Tibial artery (tissue), 4 donors: ENCODE measurements at places on chromosomes 16 and 17.

GRCh38 chr16:85908889-85909589 is 10.1 kb downstream of the IRF8 start:
- no peak for DNase-seq
- no peak overlapping the region for H3K27ac ChIP-seq
- no peaks in the 10 kb centered on the region for H3K4me1 ChIP-seq
- peaks cover 35% of the 10 kb centered on the region for H3K27me3 ChIP-seq
- no peaks in the 10 kb centered on the region for H3K36me3 ChIP-seq
- no peak overlapping the region for H3K4me3 ChIP-seq

DNA sequence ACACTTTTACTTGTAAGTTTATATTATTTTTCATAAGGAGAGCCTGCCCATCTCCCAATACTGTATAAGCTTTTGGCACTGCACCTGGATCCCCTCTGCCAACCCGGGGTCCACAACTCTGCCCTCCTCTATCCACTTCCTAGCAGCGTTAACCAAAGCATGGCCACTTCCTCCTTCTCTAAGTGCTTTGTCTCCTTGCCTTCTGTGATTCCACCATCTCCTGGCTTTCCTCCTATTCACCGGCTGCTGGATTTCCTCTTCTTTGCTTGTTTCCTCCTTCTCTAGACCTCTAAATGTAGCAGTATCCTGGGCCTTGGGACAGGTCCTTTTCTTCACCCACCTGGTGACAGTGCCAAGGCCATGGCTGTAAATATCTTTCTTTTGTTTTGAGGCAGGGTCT is 20.0 kb upstream of the WFIKKN2 start:
- no peak overlapping the region for H3K4me3 ChIP-seq
- H3K27ac ChIP-seq, result no peak overlapping the region
- peaks cover 6% of the 10 kb centered on the region for H3K4me1 ChIP-seq
- peaks cover 18% of the 10 kb centered on the region for H3K27me3 ChIP-seq
- no peak for DNase-seq

GRCh38 chr16:8675183-8676159 is 1.1 kb downstream of the ABAT start:
- H3K27ac ChIP-seq, result no peak overlapping the region
- peak overlapping the region; percentile 71 for H3K4me3 ChIP-seq
- no peaks in the 10 kb centered on the region for H3K36me3 ChIP-seq
- no peak for DNase-seq
- no peaks in the 10 kb centered on the region for H3K27me3 ChIP-seq
- H3K4me1 ChIP-seq, result peaks cover 11% of the 10 kb centered on the region

- no peaks in the 10 kb centered on the region for H3K4me1 ChIP-seq
- no peak overlapping the region for H3K27ac ChIP-seq
- H3K4me3 ChIP-seq, result peak overlapping the region; percentile 23
- DNase-seq, result no peak
- no peaks in the 10 kb centered on the region for H3K27me3 ChIP-seq
These were observed 10.0 kb downstream of the CMC2 start for GRCh38 chr16:80996688-80997138.

GRCh38 chr17:79049821-79050220 is 24.8 kb upstream of the ENGASE start:
- H3K36me3 ChIP-seq, result peaks cover 45% of the 10 kb centered on the region
- H3K27me3 ChIP-seq, result no peaks in the 10 kb centered on the region
- H3K4me1 ChIP-seq, result peaks cover 60% of the 10 kb centered on the region
- no peak overlapping the region for H3K27ac ChIP-seq
- no peak for DNase-seq

DNA sequence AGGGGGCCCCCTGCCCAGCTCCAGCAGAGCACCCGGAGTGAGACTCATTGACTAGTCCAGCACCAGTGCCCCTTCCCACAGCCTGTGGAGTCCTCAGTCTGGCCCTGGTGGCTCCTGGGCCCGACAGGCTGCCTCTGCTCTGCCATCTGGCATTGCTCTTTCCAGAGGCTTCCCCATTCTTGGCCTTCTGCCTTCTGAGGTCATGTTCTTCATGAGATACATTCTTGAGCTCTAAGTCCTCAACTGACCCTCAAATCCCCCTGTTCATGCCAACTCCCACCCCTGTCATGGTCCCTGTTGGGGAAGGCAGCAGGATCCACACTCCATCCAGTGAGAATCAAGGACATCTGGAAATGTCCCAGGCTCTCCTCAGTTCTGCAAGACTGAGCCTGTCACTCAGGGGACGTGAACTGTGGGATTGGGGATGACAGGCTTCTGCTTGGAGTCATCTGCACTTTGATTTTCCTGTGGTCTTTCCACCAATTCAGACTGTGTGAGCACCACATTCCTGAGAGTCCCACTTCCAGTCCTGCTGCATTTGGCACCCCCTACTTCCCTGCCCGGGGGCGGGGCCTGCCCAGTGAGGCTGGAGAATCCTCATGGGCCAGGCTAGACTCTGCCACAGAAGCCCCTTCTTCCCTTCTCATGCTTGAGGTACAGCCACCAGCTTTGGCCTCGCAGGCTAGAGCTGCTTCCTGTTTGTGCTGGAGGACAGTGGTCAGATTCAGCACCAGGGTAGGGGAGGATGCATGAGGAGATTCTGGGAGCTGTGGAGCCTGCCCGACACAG is 2.7 kb downstream of the TRPV2 start:
- H3K4me1 ChIP-seq, result peaks cover 51% of the 10 kb centered on the region
- no peak overlapping the region for H3K4me3 ChIP-seq

- peak overlapping the region; percentile 60 for H3K27ac ChIP-seq
- peak; percentile 55 for DNase-seq
- H3K4me3 ChIP-seq, result peak overlapping the region; percentile 35
- H3K27me3 ChIP-seq, result no peaks in the 10 kb centered on the region
These were observed 8.0 kb downstream of the TBC1D24 start for GRCh38 chr16:2482708-2483534.

- no peak overlapping the region for H3K4me3 ChIP-seq
- DNase-seq, result no peak
- no peak overlapping the region for H3K27ac ChIP-seq
- no peaks in the 10 kb centered on the region for H3K36me3 ChIP-seq
These were observed 298.3 kb downstream of the CDH11 start for GRCh38 chr16:64823481-64824075.

GRCh38 chr16:86951831-86952598 is 365.2 kb downstream of the C16orf95 start:
- no peak overlapping the region for H3K4me3 ChIP-seq
- no peaks in the 10 kb centered on the region for H3K36me3 ChIP-seq
- peaks cover 1% of the 10 kb centered on the region for H3K27me3 ChIP-seq
- H3K27ac ChIP-seq, result peak overlapping the region; percentile 62
- DNase-seq, result peak; percentile 83

- H3K4me3 ChIP-seq, result peak overlapping the region; percentile 16
- H3K36me3 ChIP-seq, result peaks cover 1% of the 10 kb centered on the region
- H3K4me1 ChIP-seq, result peaks cover 80% of the 10 kb centered on the region
- H3K27me3 ChIP-seq, result no peaks in the 10 kb centered on the region
- H3K27ac ChIP-seq, result peak overlapping the region; percentile 89
These were observed 9.1 kb downstream of the SLC16A3 start for GRCh38 chr17:82237746-82238471.
